ENCODE measurements at places on chromosomes 16 and 17.

DNA sequence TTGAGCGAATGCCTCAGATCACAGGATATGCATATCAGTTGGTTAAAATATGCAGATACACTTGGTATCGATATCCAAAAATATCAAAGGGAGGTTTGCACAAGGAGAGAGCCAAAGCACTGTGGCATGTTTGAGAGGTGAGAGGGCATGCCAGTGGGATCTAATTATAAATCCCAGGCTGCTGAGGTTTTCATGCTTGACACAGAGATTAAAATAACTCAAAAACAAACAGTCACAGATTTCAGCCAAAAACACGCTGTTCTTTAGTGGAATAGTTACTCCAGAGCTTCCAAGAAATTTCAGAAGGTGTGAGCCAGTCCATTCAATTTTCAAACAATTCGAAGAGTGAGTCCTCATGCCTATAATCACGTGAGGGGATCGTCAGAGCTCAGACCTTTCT is 477.9 kb downstream of the SOX9 start:
- no peak for DNase-seq

DNA sequence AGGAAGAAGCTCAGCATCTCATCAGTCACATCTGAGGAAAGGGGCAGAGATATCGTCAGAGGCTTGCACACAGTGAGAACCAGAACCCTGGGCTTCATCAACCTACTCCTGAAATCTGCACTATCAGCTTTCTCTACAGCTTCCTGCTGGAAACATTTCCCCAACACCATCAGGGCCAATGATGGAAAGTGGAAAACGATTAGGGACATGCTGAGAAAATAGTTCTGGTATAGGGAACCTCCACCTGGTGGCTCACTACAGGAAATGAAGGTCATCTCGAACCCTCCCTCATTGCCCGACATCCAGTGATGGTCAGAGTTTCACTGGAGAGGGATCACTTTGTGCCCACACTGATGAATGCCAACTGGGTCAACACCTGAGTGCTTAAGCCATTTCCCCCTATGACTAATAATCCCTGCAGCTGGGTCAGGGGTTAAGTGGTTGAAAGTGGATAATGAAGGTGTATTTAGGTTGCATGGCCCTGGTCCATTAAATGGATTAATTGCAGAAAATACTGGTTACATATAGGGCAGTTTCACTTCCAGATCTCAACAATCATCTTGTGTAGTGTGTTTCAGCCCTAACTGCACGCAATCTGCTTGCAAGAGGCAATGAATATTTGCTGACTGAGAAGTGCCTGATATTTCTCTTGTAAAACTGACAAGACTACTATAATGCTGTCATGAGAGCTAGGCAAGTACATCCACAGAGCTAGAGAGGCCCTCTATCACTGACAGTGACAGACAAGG is 43.1 kb upstream of the GSG1L start:
- no peak for DNase-seq

DNA sequence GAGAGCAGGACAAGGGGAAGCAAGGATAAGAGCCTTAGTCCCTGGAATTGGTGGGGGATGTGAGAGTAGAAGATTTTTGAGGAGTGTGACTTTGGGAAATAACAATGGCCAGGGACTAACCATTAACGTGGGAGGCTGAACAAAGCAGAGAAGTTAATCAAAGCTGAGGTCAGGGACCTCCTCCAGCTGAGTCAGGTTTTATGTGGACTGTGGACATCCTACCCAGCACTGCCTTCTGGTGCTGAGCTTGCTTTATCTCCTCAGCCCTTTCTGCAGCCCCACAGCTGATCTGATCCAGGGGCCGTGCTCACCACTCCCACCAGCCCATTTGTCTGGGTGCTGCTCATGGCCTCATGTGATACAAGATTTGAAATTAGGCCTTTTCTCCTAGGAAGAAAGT is 146.6 kb downstream of the SHISA6 start:
- DNase-seq: no peak

DNA sequence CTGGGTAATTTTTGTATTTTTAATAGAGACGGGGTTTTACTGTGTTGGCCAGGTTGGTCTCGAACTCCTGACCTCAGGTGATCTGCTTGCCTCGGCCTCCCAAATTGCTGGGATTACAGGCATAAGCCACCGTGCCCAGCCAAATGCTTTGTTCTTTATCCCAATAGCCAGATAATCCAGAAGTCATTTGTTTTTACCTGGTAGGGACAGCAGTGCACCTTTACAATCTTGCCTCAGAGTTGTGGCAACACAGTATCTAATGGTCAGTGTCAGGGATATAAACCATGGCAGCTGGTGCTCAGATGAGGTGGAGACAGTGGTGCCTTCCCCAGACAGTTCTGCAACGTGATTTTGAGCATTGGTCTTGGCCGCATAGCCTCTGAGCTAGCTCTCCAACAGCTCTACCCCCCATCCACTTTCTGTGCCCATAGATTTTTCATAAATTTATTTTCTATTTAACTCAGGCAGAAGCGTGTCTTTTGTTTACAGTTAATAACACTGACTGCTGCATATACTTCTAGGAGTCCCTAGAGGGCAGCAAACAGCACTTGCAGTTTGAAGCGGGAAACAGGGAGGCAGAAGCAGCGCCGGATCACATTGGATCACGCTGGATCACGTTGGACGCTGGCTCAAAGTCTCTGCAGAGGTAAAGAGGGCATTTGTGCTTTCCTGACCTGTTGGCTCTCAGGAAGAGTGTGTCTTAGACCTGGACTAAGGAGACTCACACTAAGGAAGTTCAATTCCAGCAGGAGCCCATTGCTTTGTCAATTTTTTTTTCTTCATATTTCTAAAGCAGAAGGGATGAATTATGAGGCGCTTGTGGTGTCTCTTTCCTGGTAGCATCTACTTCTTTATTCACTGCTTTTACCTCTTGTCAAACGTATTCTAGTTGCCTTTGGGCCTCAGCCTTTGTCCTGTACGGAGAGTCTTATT is 5.1 kb upstream of the GGT6 start:
- peak; percentile 38 for DNase-seq

GRCh38 chr16:11251525-11252481 is 4.2 kb downstream of the SOCS1 start:
- DNase-seq: peak; percentile 63

GRCh38 chr16:72903176-72903575 is 144.8 kb downstream of the ZFHX3 start:
- no peak for DNase-seq

DNA sequence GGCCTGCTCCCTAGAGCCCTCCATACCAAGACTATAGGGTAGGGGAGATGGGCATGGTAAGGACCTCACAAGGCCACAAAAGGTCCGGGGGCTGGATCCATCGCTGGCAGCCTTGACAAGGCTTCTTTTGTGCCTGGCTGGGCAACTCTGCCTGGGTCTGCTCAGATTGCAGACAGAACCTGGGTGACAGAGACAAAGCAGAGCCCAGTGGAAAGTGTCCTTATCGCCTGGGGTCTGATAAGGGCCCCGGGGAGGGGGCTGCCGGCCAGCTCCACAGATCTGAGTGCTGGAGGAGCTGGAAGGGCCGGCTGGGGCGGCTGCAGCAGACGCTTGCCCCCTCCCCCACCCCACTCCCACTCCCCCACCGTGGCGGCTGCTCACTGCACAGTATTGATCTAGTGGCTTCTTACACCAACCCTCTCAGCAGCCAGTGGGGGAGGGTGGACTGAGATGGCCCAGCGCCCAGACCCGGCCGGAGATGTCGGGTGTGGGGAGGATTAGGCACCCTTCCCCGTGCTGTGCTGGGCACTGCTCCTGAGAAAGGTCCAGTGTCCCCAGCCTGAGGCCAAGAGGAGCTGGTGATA is 7.2 kb downstream of the MMP15 start:
- DNase-seq: no peak

GRCh38 chr17:34246881-34247280 is 8.2 kb upstream of the CCL2 start:
- no peak for DNase-seq

DNA sequence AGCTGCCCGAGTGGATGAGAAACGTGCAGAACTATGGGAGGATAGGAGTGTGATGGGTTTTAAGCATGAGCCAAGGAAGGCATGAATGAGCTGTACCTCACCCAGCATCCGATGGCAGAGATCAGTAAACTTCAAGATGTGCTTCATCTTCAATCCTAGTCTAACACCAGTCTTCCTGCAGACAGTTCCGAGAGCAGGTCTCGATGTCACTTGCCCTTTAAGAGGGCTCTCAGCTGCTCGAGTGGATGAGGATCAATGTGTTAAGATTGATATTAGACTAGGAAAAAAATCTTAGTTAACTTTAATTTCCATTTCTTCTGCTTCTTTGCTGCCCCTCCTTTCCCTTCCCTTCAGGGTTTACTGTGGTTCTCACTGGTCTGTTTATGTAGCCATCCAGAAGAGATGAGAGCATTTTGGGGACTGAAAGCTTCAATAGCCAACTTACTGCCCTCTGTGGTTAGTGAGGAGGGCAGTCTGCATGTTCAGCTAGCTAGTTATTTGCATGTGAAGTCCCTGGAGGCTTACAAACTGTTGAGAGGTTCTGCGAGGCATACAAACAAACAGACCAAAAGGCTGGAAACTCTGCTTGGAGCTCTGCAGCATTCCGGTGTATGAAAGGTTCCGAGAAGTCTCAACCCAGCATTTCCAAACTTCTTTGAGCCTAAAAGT is 15.3 kb downstream of the KLHL36 start:
- DNase-seq: no peak
